ENCODE measurements at places on chromosomes 13 and 19.

- DNase-seq, result peak; percentile 45
Measured at GRCh38 chr19:3135961-3136683, at the start of gene GNA15. TSS of gene GNA15 (plus strand) at chr19:3136033. CDS start at chr19:3136451, 418 bp downstream.

DNA sequence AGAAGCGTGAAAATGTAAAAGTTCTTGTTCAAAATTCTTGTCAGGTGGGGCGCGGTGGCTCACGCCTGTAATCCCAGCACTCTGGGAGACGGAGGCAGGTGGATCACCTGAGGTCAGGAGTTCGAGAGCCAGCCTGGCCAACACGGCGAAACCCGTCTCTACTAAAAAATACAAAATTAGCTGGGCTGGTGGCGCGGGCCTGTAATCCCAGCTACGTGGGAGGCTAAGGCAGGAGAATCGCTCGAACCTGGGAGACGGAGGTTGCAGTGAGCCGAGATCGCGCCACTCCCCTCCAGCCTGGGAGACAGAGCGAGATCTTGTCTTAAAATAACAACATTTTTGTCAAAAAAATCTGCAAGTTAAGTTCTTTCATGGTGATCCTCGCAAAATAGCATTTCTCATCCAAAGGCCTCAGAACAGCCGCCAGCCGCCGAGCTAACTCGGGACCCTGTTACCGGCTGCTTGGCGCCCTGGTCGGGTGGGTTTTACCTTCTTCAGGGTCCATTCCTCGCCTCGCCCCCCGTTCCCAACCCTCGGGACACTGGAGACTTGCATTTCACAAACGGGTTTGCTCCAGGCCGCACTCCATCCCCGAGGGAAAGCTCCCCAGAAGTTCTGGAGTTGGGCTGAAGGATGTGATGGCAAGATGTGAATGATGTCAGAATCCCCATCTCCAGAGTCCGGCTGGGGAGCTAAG is 1.6 kb downstream of the LATS2 start:
- no peak for DNase-seq

GRCh38 chr19:16594131-16594586 is 21.9 kb upstream of the SLC35E1 start:
- DNase-seq, result no peak

DNA sequence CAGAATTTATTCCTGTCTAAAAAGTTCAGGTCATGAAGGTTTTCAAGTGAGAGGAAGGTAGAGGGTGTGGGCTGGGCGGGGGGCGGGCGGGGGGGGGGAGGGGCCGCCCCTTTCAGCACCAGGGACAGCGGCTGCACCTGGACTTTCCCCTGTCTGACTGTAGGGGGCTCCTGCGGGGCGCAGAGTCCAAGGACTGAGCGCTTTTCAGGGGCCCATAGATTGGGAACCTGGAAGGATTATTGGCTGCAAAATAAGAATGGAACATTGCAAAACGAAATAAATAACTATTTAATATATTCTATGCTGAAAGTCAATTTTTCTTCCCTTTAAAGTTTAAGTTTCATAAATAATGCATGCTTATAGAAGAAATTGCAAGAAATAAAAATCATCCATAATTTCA is 8.9 kb upstream of the CYP4F3 start:
- no peak for DNase-seq

DNA sequence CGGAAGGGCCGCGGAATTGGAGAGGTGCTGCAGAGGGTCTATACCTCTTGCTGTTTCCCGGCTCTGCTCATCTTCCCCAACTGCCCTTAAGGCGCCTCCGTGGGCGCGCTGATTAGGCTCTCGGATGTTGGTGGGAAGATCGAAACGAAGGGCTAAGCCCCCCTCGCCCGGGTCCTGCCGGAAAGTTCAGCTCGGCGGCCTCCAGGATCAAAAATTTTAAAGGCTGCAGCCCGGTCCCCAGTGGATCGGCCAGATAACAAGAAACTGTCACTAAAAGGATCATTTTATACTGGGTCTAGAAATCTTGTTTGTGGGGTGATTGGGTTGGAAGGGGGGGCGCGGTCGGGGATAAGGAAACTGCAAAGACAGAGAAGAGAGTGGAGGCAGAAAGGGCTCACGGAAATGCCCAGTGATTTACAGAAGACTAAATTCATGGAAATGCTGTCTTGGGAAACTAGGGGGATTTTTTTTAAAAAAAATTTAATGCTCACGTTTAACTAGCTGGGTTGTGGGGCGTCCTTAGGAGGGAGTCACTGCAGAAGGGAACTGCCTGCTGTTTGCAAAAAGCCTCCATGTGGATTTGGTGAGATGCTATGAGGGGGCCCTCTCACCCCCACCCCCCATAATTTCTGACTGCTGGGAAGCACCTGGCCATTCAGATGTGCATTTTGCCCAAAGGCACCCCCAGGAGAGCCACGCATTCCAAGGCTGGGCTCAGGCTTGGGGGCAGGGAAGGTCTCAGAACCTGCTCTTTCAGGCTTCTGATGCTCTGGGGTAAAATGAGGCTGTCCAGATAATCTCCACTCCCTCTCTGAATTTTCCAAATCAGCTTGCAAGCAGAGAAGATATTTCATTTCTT is 7.7 kb downstream of the CDX2 start:
- no peak for DNase-seq

DNA sequence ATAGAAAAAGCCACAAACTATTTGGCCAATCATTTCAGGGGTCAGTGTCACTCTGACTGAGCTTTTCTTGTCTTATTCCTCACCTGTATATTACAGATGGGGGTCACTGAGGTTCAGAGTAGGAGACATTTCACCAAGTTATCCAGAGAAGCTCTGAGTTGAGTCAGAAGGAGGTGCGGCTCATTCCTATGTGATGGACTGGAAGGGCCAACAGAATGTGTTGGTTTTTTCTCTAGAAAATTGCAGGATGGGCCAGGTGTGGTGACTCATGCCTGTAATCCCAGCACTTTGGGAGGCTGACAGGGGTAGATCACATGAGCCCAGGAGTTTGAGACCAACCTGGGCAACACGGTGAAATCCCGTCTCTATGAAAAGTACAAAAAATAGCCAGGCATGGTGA is 24.5 kb upstream of the ZNF83 start:
- no peak for DNase-seq

- DNase-seq, result no peak
Measured at GRCh38 chr19:39671739-39672363, 16.1 kb downstream of the LGALS16 start.

DNA sequence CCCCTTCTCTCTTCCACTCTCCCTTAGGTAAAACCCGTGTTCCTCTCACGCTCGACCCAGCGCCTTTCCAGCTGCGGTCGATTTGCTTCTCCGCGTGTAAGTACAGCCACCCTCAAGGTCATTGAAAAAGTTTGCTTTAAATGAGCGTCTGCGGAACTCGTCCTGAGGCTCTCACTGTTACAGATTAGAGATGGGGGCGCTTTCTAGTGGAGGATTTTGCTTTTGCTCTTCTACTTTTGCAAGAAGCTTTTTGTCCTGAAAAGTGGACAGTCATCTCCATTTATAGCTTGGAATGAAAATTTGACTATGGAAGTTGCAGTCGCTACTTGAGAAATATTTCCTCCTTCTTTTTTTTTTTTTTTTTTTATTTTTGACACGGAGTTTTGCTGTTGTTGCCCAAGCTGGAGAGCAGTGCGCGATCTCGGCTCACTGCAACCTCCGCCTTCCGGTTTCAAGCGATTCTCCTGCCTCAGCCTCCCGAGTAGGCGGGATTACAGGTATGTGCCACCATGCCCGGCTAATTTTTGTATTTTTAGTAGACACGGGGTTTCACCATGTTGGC is 595 bp upstream of the RAB20 start:
- DNase-seq, result no peak

- no peak for DNase-seq
Measured at GRCh38 chr13:21579754-21580316, 24.1 kb downstream of the MICU2 start.

DNA sequence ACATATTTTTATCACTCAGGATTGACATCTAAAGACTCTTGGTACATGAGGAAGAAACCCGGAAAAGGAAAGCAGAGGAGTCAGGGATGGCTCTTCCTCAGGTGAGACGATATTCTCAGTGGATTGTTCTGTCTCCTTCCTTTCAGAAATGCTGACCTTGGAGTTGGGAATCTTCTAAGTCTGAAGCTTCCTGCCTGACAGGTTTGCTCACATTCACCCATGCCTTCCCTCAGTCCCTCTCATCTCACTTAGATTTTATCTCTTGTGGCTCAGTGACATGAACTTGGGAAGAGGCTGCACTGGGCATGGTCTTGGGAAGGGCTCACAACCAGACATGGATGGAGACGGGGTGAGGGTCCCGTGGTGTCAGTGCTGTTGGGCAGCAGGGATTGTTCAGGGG is 6.7 kb downstream of the ZNF525 start:
- DNase-seq, result no peak

GRCh38 chr13:106462710-106463109 is 72.8 kb downstream of the EFNB2 start:
- peak; percentile 5 for DNase-seq

GRCh38 chr19:40605216-40605971 is 4.2 kb downstream of the LTBP4 start:
- peak; percentile 73 for DNase-seq

- no peak for DNase-seq
Measured at GRCh38 chr13:102484329-102484728, 82.5 kb upstream of the FGF14 start.

DNA sequence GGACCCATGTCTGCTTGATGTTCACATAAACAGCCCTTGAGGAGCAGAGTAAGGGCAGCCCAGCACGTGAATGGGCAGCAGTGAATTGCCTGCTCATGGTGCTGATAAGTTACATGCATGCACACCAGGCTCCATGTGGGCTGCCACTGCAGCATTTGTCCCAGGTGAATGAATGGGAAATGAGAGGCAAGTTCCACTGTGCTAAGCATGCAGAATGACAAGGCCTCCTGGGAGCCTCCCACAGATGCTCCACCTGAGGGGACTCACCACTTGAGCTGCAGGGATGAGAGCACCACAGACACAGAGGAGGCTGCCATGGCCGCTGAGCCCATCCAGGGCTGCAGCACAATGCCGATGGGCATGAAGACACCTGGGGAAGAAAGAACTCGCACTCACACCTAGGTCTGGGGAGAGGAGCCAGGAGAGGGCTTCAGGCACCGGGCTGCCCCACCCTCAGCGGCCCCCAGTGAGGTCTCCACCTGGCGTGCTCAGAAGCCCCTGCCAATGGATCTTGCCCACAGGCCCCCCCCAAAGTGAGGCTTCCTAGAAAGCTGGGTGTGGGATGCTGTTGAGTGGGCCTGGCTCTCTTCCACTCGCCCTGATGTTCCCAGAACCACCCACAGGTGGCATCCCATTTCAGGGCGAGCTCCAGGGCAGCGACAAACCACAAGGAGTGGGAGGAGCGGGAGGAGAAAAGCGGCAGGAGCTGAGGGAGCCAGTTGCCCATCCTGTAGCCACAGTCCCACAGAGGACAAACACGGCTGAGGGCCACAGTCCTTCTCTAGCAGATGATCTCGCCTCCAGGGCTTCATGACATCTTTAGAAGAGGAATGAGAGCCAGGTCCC is 73.8 kb downstream of the CCDC70 start:
- peak; percentile 59 for DNase-seq

DNA sequence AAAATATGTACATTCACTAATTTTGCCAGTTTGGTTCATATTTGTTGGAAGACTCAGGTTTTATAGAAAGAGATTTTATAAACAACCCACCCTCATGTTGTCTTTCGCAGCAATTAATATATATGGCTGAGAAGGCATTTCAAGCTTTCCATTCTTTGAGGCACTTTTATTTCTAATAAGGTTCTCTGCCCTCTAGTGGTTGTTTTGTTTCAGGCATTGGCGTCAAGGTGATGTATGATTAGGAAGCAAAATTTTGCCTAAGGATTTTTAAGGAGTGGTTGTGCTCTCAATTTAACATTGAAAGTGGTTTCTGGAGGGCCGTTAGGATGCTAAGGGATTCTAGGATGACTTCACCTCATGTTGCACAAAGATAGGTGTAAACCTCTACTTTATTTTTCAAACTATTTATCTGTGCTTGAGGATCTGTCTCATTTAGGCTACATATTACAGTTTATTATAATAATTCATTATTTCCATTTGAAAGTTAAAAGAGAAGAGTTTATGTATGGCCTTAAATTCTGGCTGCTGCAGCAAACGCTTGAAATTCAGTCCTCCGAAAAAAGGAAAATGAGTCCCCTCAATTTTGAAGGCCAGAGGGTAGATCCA is 35.9 kb downstream of the OXGR1 start:
- DNase-seq, result no peak

- DNase-seq, result no peak
Measured at GRCh38 chr13:50921706-50922105, 12.1 kb downstream of the RNASEH2B start.

GRCh38 chr13:39379118-39379517 is 223.9 kb downstream of the LHFPL6 start:
- no peak for DNase-seq

- DNase-seq, result peak; percentile 68
Measured at GRCh38 chr19:1467490-1468273, 11.3 kb downstream of the C19orf25 start.

DNA sequence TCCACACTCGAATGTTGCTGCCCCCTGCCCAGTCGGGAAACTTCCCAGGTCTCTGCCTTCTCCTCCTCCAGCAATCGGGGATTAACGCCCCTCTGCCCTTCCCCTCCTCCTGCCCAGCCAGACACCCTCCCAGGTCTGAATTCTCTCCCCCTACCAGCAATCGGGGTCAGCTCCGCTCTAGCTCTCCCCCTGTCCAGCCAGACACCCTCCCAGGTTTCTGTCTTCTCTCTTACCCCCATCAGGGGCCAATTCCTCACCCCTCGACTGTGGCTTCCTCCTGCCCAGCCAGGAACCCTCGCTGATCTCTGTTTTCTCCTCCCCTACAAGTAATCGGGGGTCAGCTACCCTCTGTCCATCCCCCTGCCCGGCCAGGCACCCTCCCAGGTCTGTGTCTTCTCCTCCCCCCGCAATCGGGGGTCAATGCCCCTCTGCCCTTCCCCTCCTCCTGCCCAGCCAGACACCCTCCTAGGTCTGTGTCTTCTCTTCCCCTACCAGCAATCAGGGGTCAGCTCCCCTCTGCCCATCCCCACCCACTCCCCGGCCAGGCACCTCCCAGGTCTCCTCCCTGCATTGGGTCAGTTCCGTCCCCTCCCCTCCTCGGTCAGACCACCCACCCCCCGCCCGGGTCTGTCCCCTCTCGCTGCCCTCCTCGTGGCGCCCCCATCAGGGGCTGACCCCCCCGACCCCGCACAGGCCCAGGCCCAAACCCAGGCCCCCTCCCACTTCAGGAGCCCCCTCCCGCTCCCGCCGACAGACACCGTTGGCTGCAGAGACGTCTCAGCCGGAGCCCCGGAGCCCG is 668 bp downstream of the ZFR2 start:
- peak; percentile 73 for DNase-seq

Data from ecto neural progenitor cell (in vitro differentiated cells).